Epithelial cell of proximal tubule (primary cell): ENCODE measurements at places on chromosomes 16 and 17.

DNA sequence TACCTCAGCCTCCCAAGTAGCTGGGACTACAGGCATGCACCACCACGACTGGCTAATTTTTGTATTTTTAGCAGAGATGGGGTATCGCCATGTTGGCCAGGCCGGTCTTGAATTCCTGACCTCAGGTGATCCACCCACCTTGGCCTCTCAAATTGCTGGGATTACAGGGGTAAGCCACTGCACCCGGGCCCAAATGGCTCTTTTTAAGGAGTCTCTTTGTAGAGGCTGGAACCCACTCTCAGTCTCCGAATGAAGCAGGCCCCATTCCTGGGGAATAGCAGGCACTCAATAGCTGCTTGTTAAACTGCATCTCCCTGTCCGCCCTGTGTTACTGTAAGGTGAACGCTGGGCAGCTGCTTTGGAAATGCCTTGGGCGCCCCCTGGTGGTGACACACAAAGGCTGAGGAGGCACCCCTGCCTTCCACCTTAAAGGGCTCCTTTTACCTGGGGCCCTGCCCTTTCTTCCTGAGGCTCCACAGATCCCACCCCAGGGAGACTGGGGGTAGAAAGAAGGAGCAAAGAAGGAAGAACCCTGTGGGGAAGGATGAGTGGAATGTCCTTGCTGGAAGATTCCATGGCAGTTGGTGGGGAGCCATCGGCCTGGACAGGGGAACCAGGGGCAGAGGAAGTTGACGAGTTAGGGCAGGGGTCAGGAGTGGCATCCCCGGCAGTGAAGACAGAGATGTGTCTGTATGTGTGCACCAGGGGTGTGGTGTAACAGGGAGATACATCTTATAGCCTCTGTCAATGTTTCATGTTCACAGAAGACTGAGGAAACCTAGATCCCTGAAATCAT is 6.1 kb upstream of the SP2 start:
- DNase-seq, result no peak

DNA sequence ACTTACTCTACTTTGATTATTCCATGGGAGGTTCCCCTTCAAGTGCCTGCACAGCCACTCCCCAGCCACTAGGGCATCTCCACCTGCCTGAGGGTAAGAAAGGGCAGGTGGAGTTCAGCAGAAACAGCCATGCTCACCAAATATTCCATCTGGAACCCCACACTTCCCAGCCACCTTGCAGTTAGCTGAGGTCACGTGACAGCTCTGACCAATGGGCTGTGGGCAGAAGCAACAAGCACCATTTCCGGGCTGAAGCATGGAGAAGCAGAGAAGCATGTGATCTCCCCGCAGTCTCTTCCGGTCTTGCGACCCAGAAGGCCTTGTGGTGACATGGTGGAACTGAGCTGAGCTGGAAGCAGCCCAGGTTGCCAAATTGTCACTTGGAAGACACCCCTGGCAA is 108.6 kb downstream of the CCT6B start:
- no peak for DNase-seq

- DNase-seq, result no peak
Measured at GRCh38 chr17:41734139-41734948, at the start of gene HAP1. HAP1 (minus strand) TSS chr17:41734643; CDS start chr17:41734634, 9 bp downstream.

DNA sequence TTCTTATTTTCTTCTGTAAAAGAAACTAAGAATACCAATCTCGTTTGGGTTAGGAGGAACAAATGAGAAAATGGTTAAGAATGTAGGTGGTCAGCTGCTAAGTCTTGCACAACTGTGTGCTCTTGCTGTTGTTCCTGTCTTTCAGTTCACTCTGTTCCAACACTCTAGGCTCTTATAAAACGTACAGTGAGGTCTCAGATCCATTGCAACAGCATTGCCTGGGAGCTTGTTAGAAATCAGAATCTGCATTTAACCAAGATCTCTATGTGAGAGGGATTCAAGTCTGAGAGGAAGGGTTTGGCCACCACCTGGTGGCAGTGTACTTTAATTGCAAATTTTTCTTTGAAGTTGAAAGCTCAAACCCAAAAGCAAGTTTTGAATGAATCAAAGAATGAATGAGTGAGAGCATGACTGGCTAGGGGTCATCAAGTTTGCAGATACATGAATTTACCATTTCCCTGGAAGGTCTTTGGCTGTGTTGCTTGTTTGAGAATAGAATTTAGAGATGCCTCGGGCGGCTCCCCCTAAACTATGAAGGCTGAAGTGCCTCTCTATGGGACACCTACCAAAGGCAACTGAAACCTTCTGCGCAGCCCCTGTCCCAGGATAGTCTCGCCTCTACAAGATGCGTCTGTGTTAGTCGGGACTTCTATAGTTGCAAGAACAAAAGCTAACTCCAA is 2.5 kb downstream of the ALOX15B start:
- peak; percentile 59 for DNase-seq

DNA sequence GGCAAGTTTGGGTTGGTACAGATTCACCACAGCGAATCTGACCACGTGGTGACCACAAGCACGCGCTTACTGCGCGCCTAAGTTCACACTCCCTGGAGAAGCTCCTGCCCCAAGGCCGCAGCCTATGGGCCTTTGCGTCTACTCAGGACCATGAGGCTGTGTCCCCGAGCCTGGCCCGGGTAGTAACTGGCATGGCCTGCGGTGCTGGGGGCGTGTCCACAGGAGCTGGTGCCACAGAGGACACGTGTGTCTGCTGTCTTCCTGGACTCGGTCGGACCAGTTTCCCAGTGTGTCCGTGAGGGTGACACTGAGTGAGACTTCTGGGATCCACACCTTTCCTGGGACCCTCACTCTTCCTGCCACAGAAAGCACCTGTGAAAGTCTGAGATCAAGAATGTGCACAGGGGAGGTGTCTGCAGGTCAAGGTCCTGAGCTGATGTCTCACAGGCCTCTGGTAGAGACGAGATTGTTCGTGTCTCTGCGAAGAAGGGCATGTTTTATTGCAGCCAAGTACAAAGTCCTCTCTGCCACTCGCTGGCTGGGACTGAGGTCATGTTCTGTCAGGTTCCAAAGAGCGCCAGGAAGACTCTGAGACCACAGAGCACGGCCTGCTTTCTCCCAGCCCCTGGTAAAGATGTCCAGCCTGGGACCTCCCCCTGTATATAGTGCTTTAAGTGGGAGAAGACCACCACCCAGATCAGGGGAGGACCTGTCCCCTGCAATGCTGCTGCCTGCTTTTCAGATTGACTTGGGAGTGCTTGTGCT is 25.2 kb upstream of the CAPN15 start:
- no peak for DNase-seq

DNA sequence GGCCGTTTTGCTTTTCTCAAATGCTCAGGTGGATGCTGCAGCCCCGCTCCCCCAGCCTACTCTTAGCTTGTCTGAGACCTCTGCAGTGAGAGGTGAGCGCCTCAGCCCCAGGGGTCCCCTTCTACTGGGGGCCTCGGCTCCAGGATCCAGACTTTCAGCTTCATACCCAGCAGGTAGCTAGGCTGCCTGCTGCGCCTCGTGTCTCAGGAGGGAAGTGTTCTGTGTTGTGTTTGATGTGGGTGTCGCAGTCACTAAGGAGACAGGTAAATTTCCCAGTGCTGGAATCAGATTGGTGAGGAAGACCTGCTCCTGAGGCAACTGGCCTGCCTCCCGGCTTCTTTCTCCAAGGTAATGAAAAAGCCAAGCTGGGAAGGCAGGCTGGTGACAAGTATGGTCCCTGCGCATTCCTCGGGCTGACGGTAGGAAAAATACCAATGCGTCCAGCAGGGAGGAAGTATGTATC is 604.0 kb upstream of the SALL1 start:
- DNase-seq, result no peak

- no peak for DNase-seq
Measured at GRCh38 chr17:2055292-2056205, 646 bp downstream of the HIC1 start.

GRCh38 chr17:77189148-77189547 is 48.4 kb downstream of the SEC14L1 start:
- no peak for DNase-seq

- DNase-seq, result no peak
Measured at GRCh38 chr17:14329900-14330491, 29.1 kb downstream of the HS3ST3B1 start.

- no peak for DNase-seq
Measured at GRCh38 chr17:21294321-21295035, 10.0 kb downstream of the MAP2K3 start.

GRCh38 chr16:30032083-30032819 is 1.2 kb upstream of the TLCD3B start:
- no peak for DNase-seq

- no peak for DNase-seq
Measured at GRCh38 chr17:28528327-28529012, 22.3 kb downstream of the FOXN1 start.

- no peak for DNase-seq
Measured at GRCh38 chr17:54947396-54947795, 21.1 kb downstream of the COX11 start.

DNA sequence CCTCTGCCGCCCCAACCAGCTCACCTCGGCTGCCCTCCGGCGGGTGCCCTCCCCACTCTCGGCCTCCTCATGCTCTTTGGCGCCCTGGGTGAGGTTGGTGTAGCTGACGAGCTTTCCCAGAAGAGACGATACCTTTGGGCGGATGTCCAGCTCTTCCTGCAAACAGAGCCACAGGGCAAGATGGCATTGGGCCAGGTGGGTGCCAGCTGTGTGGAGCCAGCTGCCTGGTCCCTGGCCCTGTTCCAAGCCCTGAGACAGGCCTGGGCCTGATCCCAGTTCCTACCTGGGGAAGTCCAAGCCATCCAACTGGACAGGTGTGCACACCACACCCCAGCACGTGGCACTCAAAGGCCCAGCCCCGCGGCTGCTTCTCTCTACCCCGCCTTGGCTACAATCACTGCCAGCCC is 6.9 kb downstream of the SLC12A4 start:
- no peak for DNase-seq

GRCh38 chr16:70793851-70794502 is 7.0 kb downstream of the VAC14 start:
- no peak for DNase-seq

DNA sequence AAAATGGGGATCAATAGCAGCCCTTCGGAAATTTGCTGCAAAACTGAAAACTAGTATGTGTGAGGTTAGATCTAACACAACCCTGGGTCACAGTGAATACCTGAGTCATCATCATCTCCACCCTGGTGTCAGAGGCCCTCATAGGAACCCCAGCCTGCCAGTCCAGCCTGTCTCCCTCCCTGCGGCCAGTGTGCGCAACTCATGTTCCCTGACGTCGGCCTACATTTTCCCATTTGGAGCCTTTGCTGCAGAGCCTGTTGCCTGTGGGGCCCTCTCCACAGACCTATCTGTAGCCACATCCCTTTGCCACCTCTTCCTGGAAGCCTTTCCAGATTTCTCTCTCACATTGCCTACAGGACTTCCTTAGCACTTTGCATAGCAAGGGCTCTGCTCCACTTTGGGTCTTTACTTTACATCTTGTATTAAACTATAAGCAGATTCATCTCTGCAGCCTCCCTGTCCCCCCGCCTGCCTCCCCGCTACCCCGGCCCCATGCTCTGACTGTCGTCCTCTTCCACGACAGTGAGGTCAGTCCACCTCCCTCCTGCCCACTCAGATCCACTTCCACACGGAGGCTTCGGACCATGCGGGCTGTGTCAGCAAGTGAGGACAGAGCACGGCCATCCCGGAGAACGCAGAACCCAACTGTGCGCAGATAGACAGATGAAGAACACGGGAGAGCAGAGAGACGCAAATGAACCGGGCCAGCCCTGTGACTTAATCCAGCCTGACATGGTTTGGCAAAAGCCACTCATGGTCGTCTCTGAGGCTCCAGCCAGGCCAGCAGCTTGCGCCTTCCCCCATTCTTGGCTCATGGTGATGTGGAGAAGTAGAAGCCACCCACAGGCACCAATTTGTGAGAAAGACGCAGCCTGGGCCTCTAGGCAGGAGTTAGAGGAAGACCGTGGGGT is 31.0 kb downstream of the NGFR start:
- no peak for DNase-seq

- DNase-seq, result no peak
Measured at GRCh38 chr17:42548070-42548837, 4.5 kb upstream of the HSD17B1 start.

DNA sequence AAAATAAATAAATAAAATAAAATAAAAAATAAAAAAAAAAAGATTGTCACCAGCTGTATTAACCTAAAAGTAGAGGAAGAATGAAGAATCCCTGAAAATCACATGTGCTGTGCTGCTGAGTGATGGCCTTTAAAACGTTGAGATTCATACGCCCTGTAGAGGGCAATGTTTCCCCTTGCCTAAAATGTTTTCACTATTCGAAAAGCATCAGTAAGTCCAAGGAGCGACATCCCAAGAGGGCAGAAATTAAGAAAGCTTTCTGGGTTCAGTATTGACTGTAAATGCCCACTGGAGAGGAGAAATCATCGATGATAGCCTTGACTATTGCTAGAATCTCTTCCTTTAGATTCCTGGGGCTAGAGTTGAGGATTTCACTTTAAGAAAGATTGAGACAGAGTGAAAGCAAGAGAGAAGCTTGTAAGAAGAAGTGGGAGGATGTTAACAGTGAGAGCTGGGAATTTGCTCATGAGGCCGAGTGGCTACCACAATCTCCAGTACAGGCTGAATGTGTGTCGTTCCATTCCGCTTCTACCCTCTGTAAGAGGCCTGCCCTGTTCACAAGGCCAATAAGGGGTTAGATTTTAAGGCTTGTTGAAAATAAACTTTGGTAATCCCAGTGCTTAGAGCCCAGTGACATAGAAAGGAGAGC is 170.8 kb upstream of the FAM20A start:
- DNase-seq, result no peak

DNA sequence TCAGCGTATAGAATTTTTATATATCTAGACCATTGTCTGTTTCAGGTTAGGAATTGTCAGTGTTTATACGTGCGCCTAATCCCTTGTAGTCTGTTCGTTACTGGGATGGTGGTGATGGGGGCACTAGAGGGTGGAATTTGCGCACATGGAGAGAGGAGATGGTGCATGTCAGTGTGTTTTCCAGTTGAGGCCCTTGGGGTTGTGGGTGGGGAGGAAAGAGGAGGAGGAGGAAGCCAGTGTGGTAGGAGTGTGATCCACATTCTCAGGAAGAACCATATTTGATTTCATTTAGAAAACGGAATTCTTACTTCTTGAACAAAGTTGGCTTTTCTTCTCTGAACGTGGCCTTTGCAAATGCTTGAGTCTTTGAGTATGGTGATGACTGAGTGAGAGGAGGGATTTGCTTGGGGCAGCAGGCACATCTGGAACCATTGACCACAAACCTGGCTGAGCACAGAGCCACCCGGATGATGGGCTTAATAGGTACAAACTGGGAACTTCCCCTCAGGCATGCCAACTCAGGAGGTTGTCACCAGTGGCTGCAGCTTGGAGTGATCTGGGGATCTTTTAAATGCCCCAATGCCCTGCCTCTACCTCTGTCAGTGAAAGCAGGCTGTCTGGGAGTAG is 98.9 kb downstream of the PRKCB start:
- DNase-seq, result no peak
